AG04450 (cell line): ENCODE measurements at places on chromosomes 12 and 14. TPM values are rescaled to one million over a fixed set of nuclear protein-coding genes. Genes with fewer than 3 reads are reported as not detected.

Gene LBHD2
- polyA plus RNA-seq: not detected in 2 replicates

Gene KRT5
- polyA plus RNA-seq: 0.31 TPM in 1 of 2 replicates, not detected in the other

Gene FRMD6
- polyA plus RNA-seq: 183 and 221 TPM in 2 replicates

Gene FAM90A1
- 0.02 and 0.06 TPM in 2 replicates for polyA plus RNA-seq

Gene BMP4
- polyA plus RNA-seq: 20.8 and 25.4 TPM in 2 replicates

Gene DLK1
- polyA plus RNA-seq: 0.12 TPM in 1 of 2 replicates, not detected in the other

Gene KRT77
- not detected in 2 replicates for polyA plus RNA-seq

Gene GZMB
- polyA plus RNA-seq: not detected in 2 replicates
